ENCODE measurements at places on chromosomes 2 and 18.

DNA sequence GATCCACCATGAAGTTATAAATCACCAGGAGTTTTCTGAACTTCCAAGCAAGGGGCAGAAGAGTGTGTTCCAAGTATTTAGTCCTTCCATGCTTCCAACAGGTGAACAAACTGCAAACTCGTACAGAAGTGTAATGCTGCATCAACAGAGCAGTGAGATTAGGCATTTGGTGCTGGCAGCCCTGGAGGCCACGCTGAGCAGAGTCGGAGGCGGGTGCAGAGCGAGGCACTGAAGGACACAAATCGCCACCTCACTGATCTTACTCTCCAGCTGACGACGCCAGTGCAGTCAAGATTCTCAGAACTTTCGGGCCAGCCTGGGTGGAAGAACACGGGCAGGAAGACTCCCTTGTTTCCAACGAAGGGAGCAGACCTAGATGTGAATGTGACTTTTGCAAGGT is 39.2 kb downstream of the SERPINE2 start:
- no peak for DNase-seq

GRCh38 chr2:42053791-42054701 is 6.2 kb downstream of the PKDCC start:
- DNase-seq, result no peak

DNA sequence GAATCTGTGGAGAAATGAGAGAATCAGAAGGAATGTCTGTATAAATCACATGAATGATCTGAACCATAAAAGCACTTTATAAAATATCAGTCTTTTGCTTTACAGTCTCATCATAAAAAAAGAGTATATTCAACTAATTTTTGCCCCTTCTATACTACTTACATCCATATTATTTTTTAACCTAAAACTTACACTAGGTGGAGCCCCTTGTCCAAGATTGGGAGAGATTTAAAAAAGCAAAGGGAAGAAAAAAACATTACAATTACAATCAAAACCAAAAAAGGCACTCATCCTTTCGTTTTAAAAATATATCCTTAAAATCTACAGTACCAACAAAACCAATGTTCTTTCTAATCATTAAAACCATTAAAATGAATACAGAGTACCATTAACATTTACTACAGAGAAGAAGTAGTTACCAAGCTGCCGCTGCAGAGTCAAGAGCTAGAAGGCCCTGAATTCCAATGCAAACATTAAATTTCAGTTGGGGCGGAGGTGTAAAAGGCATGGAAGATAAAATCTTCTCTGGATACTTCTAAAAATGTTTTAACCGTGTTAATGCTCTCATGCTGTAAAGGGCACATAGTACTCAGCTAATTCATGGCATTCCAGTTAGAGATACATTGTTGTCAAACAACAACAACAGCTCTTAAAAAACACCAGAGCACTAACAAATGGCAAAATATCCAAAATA is 56.7 kb upstream of the EPB41L3 start:
- DNase-seq, result no peak

DNA sequence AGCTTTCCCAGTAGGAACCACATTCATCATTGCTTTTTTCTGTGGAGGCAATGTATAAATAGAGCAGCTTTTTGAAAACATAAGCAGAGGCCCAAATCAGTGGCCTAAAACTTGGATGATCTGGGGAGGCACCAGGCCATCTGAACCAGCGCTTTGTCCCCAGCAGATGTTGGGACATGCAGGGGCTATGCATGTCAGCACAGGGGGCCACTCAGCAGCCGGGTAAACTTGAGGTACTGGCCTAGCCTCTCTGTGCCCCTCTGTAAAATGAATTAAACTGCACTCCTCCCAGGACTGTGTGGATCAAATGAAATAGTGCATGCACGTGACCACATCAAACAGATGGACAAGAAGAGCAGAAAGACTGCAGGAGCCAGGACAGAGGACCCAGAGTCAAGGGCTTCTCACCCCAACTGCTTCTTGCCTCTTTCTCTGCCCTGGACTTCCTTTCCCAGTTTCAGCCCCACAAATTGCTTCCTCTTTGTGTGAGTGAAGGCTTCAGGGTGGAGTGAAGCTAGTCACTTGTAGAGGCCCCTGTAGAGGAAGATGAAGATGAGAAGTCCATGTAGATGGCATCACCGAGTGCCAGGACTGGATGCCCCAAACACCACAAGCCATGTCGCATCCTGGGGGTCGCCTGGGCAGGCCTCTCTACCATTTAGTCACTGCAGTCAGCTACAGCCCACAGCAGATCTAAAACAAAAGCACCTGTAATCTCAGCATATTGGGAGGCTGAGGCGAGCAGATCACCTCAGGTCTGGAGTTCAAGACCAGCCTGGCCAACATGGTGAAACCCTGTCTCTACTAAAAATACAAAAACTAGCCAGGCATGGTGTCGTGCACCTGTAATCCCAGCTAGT is 53.2 kb downstream of the IMPA2 start:
- no peak for DNase-seq

DNA sequence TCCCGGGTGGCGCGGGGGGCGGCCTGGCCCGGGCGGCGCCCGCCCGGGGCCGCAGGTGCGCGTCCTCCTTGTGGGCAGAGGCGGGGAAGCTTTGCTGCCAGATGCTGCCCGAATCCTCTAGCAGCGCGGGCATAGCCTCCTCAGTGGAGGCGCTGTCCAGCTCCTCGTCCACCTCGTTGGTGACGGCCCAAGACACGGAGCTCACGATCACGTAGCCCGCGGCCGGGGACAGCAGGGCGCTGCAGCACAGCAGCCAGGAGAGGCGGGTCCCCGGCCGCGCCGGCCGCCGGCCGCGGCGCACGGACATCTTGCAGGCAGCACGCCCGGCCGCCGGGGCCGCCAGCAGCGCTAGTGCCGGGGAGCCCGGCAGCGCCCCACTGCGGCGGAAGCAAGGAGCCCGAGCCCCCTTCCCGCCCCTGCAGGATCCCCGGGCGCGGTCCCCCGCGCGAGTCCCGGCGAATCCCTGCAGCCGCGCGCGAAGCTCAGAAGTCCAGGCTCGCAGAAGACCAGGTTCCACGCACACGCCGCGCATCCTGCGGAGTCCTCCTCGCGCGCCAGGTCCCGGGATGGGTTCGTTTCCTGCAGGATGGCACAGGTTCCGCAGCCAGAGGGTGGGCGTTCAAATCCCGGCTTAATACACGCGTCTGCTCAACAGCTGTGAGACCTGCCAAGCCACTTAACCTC is at the start of gene CREG2:
CREG2 (minus strand) TSS at position 353 of the 684 bp plus-strand sequence; CDS start at position 307, 46 bp downstream.
- peak; percentile 80 for DNase-seq

DNA sequence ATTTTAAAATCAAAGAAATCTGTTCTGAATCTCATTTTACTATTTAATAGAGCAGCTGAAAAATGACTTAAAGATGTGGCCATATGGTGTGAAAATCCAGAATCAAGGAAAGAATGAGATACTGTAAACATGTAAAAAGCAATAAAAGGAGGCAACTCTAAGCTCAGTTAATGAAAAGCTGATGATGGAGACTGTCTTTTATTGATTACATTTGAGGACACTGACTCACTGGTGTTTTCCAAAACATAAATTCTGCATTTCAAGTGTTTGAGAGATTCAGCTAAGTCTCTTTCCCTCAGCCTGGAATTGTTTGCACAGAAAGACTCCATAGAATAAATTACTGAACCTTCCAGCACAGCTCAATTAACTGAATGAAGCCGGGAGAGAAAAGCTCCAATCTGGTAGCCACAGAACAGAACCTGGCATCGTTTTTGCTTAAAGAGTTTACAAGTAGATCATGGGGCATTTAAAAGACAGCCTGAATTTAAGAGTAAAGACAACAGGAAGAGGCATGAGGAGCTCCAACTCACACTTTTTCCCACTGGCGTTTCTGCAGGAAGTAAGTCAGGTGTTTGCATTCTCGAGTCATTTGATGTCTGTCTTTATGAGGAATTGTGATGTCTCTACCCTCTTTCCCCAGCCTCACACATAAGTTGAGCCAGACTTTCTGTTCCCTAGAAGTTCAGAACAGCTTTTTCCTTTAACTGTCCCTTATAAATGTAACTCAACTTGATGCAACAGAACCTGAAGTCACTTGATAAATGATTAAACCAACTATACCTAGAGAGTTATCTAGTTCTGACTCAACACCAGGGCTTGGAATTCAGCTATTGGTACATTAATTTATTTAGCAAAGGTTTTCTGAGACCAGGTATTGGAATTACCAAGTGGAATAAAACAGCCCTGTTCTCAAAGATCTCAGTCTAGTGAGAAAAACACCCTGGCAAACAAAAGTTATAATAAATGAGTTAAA is 53.3 kb downstream of the FTCDNL1 start:
- DNase-seq, result no peak

GRCh38 chr2:32450851-32451250 is 94.0 kb downstream of the BIRC6 start:
- DNase-seq, result no peak

GRCh38 chr18:13216711-13217465 is 1.7 kb upstream of the LDLRAD4 start:
- peak; percentile 68 for DNase-seq

GRCh38 chr2:148658807-148659722 is 14.5 kb downstream of the EPC2 start:
- no peak for DNase-seq

- no peak for DNase-seq
Measured at GRCh38 chr2:191625016-191625415, 52.9 kb upstream of the NABP1 start.

DNA sequence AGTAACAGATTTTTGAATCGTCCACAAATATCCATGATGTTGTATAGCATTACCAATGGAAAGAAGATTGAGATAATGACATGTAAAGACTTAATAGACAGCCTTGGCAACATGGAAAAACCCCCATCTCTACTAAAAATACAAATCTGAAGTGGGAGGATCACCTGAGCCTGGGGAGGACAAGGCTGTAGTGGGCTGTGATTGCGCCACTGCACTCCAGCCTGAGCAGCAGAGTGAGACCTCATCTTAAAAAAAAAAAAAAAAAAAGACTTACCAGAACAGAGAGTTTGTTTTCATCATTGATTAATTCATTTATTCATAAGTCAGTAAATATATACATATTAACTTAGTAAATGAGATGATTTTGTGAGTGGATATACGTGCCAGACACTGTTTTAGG is 7.0 kb upstream of the OSBPL1A start:
- DNase-seq, result no peak

DNA sequence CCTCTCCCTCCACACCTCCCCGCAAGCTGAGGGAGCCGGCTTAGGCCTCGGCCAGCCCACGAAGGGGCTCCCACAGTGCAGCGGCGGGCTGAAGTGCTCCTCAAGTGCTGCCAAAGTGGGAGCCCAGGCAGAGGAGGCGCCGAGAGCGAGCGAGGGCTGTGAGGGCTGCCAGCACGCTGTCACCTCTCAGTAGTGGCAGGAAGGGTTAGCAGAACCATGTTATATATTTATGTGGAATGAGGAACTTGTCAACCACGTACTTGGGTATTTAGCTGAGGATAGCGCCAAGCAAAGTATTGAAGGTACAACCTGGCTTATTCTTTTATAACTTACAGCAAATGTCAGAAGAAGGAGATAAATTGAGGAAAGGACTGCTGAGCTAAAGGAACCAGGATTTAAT is 144.1 kb upstream of the MGAT5 start:
- DNase-seq, result no peak

DNA sequence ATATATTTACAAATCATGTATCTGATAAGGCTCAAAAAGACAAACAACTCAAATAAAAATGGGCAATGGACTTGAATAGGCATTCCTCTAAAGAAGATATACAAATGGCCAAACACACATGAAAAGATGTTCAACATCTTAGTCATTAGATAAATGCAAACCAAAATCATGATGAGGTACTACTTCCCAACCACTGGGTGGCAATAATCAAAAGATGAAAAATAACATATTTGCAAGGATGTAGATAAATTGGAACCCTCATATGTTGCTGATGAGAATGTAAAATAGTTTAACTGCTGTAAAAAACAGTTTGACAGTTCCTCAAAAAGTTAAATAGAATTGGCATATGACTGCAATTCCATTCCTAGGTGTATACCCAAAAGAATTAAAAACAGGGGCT is 132.3 kb downstream of the TTC32 start:
- DNase-seq, result no peak

DNA sequence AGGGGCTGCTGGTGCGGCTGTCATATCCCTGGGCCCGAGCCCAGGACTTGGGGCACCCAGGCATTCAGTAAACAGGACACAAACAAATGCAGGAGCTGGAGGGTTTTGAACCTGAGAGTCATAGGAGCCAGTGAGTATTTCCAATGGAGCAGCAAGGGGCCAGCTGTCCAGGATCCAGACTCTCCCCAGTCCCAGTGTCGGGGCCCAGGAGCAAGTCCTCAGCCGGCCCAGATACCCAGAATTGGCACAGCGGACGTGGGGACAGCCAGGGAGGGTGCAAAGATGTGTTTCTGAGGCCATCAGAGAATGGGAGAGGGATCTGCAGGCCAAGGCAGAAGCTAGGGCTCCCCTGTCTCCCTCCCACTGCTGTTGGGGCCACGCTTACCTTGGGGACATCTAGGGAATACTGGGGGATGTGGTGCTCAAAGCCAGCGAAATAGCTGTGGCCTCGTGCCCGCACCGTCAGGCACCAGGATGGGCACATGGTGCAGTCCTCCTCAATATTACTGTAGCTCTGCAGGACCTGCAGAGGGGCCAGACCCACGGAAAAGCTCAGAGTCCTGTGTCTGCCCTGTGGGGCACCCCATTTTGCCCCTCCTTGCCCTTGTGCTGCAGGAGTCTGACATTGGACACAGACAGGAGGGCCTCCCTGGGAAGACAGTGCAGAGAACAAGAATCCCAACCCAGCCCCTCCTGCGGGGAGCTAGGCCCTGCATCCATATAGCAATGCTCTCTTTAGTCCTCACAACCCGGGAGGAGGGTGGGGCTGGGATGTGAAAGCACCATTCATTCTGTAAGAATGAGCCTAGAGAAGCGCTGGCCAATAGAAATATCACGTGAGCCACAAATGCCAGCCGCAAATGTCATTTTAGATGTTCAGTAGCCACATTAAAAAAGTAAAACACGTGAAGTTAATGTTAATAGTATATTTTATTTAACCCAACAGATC is 15.4 kb downstream of the CFAP65 start:
- DNase-seq, result no peak

- no peak for DNase-seq
Measured at GRCh38 chr2:119522671-119523070, 1.6 kb downstream of the SCTR start.
